ENCODE measurements at places on chromosomes 4 and X.
A peak's percentile ranks its signal among the peaks of the same experiment; 100 is the strongest.

DNA sequence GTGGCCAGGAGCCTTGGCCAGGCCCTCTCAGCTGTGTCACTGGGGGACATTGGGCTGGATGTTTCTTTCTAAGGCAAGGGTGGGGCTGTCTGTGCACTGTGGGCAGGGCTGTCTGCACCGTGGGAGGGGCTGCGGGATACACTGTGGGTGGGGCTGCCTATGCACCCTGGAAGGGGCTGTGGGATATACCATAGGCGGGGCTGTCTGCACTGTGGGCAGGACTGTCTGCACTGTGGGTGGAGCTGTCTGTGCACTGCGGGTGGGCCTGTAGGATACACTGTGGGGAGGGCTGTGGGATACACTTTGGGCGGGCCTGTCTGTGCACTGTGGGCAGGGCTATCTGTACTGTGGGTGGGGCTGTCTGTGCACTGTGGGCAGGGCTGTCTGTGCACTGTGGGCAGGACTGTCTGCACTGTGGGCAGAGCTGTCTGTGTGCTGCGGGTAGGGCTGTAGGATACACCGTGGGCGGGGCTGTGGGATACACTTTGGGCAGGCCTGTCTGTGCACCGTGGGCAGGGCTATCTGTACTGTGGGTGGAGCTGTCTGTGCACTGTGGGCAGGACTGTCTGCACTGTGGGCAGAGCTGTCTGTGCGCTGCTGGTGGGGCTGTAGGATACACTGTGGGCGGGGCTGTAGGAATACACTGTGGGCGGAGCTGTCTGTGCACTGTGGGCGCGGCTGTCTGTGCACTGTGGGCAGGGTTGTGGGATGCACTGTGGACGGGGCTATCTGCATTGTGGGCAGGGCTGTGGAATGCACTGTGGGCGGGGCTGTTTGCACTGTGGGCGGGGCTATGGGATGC is 31.1 kb downstream of the ACOX3 start:
- DNase-seq: no peak

DNA sequence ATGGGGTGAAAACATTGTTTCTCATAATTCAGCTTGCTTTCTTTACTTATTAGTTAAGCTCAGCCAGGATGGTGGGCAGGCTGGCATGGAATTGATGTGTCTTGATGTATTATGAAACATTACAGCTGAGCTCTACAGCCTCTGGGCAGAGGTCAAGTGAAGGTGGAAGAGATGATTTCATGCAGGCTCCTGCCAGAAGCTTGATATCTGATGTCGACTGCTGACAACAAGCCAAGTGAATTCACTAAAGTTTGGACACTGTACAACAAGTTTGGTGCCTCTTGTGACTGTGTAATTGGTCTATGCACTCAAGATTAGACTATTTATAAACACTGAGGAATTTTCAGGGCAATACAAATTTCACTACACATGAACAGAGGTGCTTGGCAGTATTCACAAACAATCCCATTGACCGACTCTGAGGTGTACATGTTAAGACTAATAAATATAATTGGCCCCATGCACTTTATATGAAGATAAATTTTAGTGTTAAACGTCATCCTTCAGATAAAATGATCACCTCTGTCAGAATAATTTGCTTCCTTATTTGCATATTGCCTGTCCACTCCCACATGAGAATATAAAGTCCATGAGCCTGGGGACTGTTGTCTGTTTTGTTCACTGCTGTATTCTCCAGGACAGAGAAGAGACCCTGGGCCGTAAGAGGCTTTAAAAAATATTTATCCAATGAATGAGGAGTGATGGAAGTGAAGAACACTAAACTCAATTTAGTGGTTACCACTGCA is 612.2 kb downstream of the IQCM start:
- peak; percentile 14 for DNase-seq

- no peak for DNase-seq
Measured at GRCh38 chr4:110371016-110371770, 104.8 kb upstream of the ENPEP start.

- peak; percentile 20 for DNase-seq
Measured at GRCh38 chr4:184500748-184501589, 26.6 kb upstream of the IRF2 start.

- DNase-seq: peak; percentile 30
Measured at GRCh38 chr4:156971676-156972378, at the start of gene PDGFC. PDGFC (minus strand) TSS chr4:156971799; CDS start chr4:156970903, 896 bp downstream.

- DNase-seq: no peak
Measured at GRCh38 chrX:21176921-21177571, 197.2 kb upstream of the CNKSR2 start.

Data from pons (tissue), 1 donor.